Brain pericyte (primary cell): ENCODE measurements at places on chromosomes 11 and 22.

DNA sequence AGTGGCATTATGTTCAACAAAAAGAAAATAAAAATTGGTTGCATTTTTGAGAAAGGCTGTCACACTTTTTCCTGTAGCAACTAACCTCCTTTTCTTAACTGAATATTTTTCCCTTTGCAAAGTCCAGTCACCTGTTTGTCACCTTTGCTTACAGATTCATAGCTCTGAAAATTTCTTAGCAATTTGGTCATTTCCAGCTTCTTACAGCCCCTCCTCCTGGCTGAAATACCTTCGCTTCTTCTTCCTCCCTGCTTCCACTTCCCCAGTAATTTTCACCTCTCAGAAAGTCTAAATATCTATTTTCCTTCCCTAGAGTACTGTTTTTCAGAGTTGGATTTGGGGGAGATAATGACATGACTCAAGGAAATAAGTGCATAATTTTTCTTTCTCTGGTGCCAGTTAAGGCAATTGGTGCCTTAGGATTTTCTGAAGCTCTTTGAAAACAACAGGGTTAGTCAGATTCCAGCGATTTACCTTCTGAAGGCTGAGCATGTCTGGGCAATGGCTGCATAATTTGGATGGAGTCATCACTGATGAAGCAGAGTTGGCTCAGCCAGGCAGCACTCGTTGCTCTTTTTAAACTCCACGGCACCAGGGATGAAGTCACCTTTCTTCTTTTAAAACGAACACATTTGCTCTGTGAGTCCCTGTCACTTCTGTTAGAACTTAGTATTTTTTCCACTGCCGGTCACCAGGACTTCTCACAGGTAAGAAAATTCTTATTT is 62.1 kb upstream of the AMOTL1 start:
- no peak for DNase-seq

- DNase-seq = no peak
Observed at GRCh38 chr11:129252621-129253020, 60.5 kb upstream of the ARHGAP32 start.

DNA sequence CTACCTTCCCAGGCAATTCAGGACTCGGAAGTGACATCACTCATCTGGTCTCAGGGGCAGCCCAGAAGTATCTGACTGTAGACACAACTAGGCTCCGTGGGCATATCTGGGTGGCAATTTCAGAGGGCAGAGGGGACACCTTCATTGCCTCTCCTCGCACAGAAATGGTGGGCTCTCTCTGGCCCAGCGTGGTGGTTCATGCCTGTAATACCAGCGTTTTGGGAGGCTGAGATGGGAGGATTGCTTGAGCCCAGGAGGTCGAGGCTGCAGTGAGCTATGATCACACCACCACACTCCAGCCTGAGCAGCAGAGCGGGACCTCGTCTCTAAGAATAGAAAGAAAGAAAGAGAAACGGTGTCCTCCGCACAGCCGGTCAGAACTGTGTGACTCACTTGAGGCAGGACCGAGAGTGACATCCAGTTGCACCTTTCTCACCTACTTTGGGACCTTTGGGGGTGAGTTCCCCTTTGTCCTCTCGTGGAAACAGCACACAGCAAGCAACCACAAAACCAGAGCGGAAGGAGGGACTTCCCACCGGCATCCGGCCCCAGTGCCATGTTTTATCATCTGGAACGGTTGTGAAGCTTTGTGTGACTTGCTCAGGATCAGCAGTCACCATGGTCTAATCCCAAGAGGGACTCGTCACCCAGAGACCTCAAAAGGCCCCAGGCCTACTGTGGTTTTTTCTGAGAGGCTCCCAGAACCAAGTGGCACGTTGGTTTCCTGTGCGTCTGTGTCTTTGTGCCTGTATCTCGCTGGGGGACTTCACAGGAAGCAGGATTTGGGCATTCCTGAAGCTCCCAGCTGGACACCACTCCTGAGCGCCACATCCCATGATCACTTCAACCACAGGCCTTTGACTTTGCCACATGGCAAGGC is 38.4 kb upstream of the EMID1 start:
- DNase-seq = no peak

GRCh38 chr11:19701421-19701820 is 11.2 kb upstream of the NAV2 start:
- no peak for DNase-seq

DNA sequence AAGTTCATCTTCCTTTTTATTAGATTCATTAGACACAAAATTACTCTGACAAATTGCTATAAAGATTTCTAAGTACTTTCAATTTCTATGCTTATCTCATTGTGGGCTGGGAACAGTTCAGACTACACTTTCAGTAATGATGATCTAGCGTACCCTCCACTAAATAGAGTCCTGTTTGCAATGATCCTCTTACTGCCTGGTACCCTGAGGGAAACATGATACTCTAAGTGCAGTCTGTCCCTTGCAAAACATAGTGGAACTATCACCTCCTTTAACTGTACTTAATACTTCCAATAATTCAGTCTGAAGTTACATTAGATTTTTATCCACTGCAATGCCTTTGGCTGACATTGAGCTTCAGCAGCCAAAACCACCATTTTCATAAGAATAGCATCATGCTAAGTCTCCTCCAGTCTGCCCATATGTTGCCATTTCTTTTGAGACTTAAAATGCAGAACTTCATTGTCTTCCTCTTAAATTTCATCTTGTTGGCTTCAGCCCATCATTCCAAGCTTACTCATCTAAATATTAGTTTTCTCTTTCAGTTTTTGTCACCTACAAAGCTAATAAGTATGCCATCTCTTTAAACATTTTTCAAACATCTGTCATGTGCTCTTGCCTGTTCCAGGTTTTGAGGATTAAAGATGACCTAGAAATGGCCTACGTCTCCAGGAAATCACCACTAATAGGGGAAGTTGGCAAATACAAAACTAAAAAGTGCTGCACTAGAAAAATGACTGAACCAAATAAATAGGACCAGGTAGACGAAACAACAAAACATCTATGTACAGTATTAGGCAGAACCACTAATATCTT is 55.5 kb downstream of the PAK1 start:
- no peak for DNase-seq

DNA sequence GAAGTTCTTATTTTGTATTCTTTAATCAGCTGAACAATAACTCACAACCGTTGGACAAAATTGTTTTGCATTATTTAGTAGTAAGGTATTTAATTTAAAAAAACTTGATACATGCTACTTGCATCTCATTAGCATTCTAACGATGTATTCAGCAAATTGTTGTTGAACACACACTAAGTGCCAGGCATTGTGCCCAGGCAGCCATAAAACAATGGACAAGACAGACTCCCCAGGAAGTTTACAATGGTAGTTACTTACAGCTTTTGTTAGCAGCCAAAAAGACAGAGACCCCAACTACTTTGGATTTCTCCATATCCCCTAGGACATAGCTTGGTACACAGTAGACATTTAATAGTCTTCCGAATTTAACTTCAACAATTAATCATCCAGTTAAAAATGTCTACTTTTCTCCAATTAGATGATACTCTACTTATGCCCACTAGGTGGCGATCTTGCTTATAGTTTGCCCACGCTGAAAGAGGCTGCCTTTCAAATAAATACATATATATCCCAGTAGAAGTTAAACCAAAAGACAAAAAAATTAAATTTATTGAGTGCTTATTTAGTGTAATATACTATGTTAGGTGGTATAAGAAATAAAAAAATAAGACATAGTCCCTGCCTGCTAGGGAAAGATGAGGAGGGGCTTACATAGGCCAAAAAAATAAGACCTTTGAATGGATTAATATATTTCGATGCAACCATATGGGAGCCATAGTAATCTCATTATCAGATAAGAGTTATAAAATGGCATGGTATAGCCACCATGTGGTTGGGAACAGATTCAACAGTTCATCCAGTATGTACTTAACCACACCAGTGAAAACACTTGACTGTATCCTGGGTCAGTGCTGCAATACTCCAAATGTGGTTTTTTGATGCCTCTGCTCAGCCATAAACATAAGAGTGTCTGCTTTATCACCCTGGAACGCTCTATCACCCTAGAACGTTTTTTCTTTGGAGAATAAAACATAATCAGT is 2.0 kb upstream of the FJX1 start:
- no peak for DNase-seq

- DNase-seq = no peak
Observed at GRCh38 chr11:31641477-31642062, 132.0 kb downstream of the ELP4 start.

DNA sequence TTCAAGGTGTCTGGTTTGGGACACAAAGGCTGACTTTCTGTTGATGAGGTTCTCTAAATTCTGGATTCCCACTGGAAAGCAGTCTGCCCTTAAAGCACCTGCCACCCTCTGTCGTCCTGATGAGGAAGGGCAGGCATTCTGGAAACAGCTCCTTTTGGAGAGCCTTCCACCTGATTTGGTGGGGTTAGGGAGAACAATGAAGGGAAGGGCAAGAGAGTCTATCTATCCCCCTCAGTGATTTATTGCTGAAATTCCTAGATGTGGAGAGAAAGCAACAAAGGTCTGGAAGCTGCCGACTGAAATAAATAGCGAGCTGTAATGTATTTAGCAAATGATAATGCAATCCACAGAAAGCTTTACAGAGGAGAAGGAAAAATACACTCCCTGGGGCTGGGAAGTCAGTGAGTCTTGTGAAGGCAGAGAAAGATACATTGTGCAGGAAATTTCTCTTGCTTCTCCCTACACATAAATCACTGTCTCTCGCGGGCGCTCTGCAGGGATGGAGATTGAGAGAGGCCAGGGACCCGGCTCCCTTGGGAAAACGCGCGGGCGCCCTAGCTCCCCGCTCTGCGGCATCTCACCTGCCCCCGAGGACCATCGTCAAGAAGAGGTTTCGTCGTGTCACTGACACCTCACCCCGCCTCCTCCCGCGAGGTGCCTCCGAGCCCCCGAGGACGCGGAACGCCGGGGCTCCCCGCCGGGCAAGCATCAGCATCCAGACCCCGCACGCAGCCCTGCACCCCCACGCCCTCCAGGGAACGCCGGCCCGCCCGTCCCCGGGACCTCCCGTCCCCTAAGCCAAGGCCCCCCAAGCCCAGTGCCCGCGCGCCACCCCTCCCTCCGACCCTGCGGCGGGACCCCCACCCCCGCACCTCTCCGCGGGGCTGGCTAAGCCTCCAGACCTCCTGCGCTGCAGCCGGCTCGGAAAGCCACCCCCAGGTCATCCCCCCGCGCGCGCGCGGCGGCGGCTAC is 673 bp downstream of the CDON start:
- DNase-seq = no peak

- no peak for DNase-seq
Observed at GRCh38 chr22:37749831-37750595, 53.2 kb downstream of the TRIOBP start.
